ENCODE measurements at places on chromosomes 6 and 20.

DNA sequence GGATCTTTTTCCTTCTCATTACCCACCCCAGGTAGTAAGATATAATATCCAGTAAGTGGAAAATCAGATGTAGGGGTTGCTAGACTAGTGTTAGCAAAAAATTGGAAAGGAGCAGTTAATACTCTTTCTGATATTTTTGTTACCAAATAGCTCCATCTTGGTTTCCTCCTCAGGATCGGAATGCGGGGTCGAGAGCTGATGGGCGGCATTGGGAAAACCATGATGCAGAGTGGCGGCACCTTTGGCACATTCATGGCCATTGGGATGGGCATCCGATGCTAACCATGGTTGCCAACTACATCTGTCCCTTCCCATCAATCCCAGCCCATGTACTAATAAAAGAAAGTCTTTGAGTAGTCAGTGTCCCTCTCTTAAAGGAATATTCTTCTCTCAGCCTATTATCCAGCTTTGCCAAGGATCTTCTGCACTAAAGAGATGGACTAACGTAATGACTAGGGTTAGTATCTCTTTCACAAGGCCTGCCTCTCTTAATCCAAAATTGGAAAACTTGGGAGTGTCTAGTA lies 1.5 kb downstream of the ROMO1 start:
- DNase-seq, result no peak

GRCh38 chr20:48265791-48266190 lies 480.5 kb upstream of the SULF2 start:
- no peak for DNase-seq

DNA sequence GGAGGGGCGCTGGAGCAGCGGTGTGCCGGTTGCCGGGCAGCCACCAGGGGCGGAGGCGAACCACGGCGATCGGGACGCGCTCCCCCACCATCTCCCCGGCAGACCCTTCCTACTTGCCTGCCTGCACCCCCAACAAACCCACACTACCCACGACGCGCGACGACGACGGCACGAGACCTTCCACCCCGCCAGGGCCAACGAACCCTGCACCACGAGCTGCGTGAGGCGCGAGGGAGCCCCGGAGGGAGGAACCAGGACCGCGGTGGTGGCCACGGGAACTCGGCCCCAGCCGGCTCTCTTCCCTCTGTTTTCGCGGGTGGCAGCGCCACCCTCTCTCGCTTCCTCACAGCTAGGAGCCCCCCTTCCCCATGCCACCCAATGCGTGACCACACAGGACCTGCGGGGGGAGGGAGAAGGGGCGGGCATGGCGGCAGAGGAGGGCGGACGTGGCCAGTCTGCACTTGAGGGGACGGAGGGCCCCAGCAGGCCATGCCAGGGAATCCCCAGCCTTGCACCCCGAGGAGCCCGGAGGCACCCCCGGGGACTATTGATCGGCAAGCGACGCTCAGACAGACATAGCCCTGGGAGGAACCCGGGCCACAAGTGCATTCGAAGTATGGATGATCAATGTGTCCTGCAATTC lies 1516.4 kb upstream of the DEFB115 start:
- DNase-seq, result no peak

DNA sequence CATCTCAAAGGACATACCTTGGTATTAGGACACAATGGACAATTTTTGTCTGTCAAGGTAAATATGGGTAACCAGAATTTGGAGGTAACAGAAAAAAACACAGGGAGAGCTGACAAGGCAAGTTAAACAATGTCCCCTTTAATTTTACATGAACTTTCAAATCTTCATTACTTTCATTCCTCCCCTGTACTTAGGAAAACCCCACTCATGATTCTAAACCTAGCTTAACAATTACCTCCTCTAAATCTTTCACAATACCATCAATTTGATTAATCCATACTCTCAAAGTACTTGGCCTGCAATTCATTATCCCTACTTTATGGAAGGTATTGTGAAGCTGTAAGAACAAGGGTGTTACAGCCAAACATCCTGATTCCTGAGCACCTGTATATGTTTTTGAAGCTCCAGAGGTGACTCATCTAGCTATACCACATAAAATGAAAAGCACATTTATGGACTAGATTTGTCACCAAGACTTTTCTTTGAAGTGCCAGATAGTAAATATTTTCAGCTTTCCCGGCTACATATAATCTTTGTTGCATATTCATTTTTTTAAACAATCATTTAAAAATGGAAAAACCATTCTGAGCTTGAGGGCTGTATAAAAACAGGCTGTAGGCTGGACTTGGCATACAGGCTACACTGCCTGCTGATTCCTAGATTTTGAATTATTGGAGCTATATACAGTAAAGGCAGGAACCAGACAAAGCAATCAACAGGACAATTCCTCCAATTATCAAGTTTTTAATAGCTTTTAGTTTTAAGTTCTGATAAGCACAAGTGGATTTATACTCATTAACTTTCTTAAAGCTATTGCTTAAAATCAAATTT lies 22.9 kb downstream of the DEK start:
- DNase-seq, result no peak

DNA sequence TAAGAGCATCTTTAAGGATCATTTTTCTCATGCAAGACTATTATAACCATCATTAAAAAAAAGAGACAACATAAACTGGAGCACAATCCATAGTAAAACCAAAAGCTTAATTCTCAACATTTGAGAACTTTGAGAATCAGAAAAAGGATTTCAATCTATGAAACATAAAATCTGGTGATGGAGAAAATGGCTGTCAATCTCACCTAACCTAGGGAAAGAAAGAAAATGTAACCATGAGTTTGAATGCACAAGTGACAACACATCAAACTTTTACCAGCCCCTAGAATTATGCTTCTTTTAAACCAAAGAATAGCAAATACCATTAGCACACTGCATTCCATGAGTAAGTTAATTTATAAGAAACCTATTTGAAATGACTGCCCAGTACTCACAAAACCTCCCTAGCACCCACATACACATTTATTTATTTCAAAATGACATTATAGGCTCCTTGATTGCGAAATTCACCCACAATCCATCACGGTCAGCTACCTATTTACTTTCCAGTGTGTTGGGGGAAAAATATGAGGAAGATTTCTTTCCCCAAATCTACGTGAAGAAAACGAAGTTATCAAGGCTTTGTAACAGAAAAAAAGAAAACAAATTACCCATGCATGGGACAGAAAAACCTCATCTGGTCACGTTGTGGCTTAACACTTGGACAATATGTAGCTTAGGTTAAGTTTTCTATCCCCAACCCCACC lies 828 bp downstream of the ASCC3 start:
- no peak for DNase-seq

GRCh38 chr6:20866935-20867703 lies 332.9 kb downstream of the CDKAL1 start:
- no peak for DNase-seq

- no peak for DNase-seq
These were observed 76.5 kb downstream of the NRN1 start for GRCh38 chr6:5930143-5930770.
